ENCODE measurements at places on chromosomes 12 and 14. TPM values are rescaled to one million over a fixed set of nuclear protein-coding genes. Genes with fewer than 3 reads are reported as not detected.

DNA sequence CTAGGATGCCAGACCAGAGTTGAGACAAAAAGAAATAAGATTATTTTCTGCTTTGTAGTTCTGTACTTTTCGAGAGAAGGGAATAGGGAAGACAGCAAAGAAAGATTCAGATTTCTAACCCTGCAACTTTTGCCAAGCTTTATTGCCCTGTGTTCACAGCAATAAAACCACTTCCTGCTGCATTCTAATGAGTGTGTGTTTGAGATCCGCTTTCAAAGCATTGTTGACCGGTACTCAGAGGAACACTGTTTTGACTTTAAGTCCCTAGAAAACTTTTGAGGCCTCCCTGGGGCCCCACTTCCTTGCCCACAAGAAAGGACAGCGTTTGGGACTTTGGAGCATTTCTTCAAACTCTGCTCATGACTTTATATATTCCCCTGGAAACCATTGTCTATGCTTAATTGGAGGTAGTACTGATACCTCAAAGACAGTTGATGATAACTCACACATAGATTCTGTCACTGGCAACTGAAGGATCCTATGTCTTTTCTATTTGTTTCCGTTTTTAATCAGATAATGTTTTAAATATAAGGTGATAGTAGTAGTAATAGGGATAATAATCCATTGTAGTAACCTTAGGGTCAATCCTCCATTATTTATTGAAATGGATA lies 1.3 kb downstream of the RNASE6 start:
- DNase-seq = no peak

GRCh38 chr12:40063414-40063813 lies 42.5 kb downstream of the SLC2A13 start:
- no peak for DNase-seq

DNA sequence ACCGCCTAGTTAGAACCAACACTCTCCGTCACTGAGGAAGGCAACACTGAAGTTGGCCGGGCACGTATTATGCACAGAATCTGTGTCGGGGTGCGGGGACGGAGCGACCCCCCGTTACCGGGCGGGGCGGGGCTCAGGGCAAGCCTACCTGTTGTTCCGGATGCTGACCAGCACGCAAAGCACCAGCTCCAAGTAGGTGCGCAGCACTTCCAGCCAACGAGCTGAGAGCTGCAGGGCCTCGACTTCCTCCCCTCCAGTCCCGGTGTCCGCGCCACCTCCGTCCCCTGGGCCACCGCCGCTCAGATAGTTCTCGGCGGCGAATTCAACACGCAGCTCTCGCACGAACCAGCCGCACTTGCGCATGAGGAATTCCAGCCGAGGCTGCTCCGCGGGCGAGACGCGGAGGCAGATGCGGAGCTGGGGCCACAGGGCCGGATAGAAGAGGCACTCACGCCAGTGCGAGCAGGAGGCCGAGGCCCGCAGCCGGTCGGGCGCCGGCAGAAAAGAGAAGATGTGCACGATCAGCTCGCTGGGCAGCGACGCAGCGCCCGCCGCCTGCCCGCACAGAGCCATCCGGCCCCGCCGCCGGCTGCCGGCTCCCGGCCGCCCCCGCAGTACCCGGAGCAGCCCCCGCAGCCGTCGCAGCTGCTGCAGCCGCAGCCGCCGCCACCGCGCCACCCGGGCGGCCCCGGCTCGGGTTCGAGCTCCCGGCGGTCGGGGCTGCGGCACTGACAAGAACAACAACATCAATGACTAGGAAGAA lies 636 bp downstream of the FBXO33 start:
- no peak for DNase-seq

- DNase-seq = no peak
Observed at GRCh38 chr14:23443411-23443812, 8.0 kb upstream of the MYH7 start.

Gene KCNA5
- total RNA-seq = 0.34 TPM

Gene CCDC85C
- 32.4 TPM for total RNA-seq

DNA sequence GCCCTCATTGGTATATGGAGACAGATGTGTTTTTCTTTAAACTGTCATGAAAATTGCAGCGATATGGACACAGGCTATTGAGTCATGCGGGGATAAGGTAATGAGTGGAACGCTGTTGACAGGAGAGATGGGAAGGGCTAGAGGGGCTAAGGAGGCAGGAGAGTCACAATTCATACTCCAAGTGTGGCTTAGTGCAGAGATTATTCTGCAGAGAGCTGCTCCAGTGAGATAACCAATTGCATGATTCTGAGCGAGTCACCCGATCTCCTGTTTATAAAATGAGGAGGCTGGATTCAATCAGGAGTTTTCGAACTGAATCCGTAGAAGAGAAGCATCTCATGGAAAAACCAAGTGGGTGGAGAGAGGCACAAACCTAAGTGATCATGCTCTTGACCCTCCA lies 106.4 kb upstream of the PLEKHG7 start:
- no peak for DNase-seq

DNA sequence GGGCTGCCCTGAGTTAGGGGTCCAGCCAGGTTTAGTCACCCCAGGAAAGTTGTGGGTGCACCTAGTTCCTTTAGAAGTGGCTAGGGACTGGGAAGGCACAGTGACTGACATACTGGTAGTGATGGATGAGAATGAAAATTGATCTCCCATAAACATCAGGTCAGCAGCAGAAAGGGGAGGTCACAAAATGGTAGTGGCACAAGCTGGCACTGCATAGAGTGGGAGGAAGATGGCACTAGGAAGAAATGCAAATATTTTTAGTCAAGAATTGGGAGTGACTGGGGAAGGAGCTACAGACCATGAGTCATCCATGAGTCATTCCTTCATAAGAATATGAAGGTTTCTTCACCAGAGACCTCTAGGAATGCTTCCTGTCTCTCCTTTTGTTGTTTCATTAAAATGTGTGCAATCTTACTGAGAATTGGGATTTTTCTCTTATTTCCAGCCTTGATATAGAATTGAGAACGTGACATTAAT lies 198.3 kb upstream of the AMIGO2 start:
- peak; percentile 90 for DNase-seq

Gene NRL
- 4.8 TPM for total RNA-seq

Gene PDE3A
- 1.8 TPM for total RNA-seq

GRCh38 chr14:79525416-79525815 lies 685.9 kb downstream of the DIO2 start:
- no peak for DNase-seq

DNA sequence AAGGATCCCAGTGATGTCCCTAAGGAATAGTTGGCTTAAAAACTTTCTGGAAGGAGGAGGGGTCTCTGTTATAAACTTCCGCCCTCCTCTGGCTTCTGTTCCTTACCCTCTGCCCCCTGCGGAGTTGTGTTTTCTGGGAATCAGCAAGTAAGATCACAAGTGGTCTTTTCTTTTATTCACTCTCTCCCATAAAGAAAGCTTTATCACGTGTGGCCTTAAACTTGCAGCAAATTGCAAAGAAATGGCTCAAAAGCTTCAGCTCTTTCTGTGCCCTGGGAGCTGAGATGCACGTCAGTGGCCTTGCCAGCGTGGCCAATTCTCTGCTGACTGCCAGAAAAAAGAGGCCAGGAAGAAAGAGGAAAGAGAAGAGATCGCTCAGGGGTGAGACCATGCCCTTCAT lies at the start of gene SLCO1C1:
SLCO1C1 (plus strand) TSS at position 101 of the 400 bp plus-strand sequence. CDS start 4,245 bp downstream, outside the sequence.
- no peak for DNase-seq

- no peak for DNase-seq
Observed at GRCh38 chr14:59407246-59408010, 57.8 kb downstream of the GPR135 start.

Gene TAS2R42
- total RNA-seq = not detected

Gene CFAP54
- 0.41 TPM for total RNA-seq

Gene NGB
- not detected for total RNA-seq

- no peak for DNase-seq
Observed at GRCh38 chr14:25049568-25050268, at the start of gene STXBP6. STXBP6 (minus strand) TSS chr14:25050147; CDS start chr14:24974818, 75,329 bp downstream.

DNA sequence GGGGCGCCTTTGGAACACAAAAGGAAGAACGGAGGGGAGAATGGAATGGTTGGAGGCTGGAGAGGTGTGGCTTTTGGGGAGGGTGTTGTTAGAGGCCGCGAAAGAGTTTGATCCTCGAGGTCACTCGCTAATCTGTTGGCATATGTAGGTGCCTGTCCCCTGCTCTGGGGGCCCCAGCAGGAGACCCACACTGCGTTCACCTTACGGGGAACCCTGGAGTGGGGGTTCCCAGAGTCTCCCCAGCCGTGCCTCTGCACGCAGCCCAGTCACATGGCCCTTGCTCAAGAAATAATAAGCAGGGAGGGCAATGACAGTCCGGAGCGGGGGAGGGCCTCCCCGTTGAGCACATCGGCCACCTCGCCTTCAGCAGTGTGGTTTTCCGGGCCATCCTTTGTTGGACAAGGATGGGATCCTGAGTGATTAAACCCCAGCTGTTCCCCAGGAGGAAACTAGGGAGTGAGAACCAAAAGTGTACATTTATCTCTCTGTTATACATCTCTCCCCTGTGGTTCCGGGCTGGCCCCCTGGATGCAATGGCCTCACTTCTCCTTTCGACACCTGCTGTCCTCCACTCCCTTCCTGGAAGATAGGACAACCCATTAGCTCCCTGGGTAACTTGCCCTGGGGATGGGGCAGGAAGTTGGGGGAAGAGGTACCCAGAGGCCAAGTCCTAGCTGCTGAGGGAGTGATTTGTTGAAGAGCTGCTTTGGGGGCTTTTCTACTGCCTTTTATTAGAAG lies 1.3 kb downstream of the PLEKHG3 start:
- no peak for DNase-seq

- DNase-seq = no peak
Observed at GRCh38 chr12:12334367-12335040, 15.5 kb downstream of the MANSC1 start.

DNA sequence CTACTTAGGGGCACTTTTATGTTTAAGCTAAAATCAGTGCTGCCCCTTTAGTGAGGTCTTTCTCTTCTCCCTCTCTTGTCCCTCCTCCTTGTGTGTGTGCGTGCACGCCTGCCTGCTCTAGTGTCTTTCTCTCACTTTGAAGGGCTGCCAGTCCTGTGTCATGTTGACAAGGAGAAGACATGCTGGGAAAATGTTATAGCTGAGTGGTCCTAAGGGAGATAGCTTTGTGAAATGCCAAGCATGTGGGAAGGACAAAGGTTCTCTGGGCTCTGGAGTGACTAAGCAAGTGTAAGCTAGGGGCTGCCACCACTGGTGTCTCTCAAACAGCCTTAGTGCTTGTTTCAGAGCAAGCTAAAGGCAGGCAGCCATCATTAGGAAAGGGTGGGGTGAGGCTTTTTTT lies 108.4 kb downstream of the EMP1 start:
- no peak for DNase-seq

Gene LIN7A
- 1.3 TPM for total RNA-seq

- DNase-seq = no peak
Observed at GRCh38 chr14:36508418-36509068, 11.5 kb downstream of the NKX2-1 start.

- no peak for DNase-seq
Observed at GRCh38 chr14:48140804-48141203, 465.4 kb upstream of the MDGA2 start.

Gene CRIP2
- 101 TPM for total RNA-seq

- DNase-seq = no peak
Observed at GRCh38 chr14:49396801-49397200, 189.4 kb downstream of the RPS29 start.

Gene ATP2B1
- total RNA-seq = 36.3 TPM

Gene CISTR
- total RNA-seq = not detected

- DNase-seq = no peak
Observed at GRCh38 chr12:118429688-118430383, 53.5 kb downstream of the SUDS3 start.

Gene EML5
- total RNA-seq = 1.1 TPM

- no peak for DNase-seq
Observed at GRCh38 chr14:94536836-94537235, 24.4 kb upstream of the SERPINA4 start.

- DNase-seq = no peak
Observed at GRCh38 chr12:53425515-53426150, 2.0 kb downstream of the AMHR2 start.

Data from kidney epithelial cell (primary cell).